ENCODE measurements at places on chromosomes 11 and 22.

DNA sequence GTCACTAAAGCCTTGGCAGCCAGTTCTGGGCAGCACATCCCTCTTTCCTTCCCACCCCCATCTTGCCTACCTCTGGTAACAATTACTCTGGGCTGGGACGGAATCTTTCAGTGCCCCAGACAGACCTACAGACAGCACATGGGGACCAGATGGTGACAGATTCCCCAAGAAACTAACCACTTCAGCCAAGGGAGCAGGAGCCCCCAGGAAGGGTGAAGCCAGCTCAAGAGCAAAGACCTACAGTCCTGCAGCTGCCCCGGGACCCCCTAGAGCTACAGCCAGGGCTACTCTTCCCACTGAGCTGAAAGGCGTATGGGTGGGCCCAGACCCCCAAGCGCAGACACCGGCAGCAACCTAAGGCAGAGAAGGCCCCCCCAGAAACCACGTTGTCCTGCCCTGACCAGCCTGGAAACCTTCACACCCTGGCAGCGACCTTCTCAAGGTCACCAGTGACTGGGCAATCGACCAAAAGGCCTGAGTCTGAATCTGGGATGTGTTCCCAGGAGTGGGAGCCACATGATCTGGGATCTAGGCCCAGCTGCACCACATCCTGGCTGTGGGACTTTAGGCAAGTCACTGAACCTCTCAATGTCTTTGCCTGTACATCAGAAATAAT, 65.8 kb downstream of the LRRC32 start:
- DNase-seq = no peak

DNA sequence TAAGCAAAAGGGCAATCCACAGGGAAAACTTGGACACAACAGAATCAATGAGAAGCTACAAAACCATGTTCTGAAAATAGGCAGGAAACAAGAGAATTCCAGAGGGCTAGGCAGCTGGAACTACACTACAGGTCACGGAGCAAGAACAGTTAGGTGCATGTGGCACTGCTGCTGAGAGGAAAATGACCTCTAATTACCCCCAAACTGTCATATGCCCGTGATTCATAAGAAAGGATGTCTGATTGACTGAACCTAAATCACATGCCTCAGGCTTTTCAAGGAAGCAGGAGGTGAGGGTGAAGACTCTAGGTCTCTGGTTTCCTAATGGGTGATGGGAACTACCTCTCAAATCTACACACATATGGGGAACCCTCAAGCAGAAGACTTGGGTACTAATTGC, 17.9 kb upstream of the RRAS2 start:
- no peak for DNase-seq

DNA sequence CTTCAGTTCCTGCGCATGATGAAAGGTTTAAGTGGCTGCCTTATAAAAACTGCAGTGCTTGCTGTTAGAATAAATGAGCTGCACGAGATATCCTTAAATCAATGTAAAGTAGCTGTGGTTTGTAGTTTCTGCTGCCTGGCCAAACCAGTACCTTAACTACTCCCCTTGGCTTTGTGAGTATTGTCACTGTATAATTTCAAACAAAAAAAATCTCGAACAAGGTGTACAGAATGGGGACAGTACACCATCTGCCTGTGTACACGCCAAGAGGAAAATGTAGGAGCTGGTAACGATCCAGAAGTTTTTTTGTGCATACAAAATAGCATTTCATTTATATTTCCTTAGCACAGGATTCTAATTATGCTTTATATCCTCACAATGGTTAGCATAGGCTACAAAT, 20.6 kb upstream of the NDUFC2 start:
- no peak for DNase-seq

GRCh38 chr22:36940676-36941075, 27.2 kb downstream of the CSF2RB start:
- no peak for DNase-seq

- DNase-seq = no peak
Observed at GRCh38 chr22:40385036-40385782, 14.8 kb downstream of the SGSM3 start.

All from cortex of kidney (tissue), 1 donor.